BJ (cell line): ENCODE measurements at places on chromosomes 6 and 20.

- DNase-seq, result no peak
Measured at GRCh38 chr6:27374824-27375612, 13.5 kb upstream of the ZNF391 start.

DNA sequence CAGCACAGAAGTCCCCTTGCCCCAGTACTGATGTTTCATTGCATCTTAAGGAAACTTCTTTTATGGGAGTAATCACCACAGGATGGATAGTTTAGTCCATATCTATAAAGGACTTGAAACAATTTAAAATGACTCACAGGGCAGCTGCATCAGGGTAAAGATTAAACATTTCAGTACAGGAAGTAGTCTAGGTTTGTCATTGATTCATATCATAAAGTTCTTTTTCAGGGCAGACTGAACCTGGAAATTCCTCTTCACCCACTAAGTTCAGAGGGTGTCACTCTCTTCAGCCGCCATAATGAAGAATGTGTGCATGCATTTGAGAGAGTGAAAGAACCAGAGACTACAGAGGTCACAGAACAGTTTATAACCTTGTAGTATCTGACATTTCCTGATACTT is 296.3 kb upstream of the JAG1 start:
- DNase-seq, result no peak

DNA sequence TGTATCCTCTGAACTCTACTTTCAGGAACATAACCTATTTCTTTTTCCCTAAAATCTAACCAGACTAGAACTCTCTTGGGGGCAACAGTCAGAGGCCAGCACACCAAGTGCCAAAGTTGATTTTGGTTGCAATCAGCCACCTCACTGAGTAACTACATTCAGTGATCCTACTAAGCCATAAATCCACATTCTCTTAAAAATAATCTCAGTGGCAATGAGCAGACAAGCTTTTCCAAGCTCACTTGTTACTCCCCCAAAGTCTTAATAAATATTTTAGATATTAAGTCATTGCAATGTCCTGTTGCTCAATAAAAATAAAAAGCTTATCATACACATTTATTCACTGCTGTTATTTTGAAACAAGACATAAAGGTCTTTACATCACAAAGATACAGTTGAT is 9.8 kb downstream of the RGS17 start:
- DNase-seq, result no peak

GRCh38 chr6:158514176-158514575 is 45.7 kb upstream of the TMEM181 start:
- no peak for DNase-seq

DNA sequence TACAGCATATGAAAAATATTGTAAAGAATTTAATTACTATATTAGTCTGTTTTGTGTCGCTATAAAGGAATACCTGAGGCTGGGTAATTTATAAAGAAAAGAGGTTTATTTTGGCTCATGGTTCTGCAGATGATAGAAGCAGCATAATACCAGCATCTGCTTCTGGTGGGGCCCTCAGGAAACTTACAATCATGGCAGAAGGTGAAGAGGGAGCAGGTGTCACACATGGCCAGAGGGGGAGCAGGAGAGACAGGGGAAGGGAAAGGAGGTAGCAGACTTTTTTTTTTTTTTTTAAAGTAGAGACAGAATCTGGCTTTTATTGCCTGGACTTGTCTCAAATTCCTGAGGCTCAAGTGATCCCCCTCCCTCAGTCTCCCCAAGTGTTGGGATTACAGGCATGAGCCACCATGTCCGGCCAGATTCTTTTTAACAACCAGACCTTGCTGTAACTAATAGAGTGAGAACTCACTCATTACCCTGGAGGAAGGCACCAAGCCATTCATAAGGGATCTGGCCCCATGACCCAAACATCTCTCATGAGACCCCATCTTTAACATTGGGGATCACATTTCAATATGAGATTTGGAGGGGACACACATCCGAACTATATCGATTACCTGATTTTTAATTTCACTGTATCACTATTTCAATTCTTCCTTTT is 64.6 kb downstream of the MAN1A1 start:
- no peak for DNase-seq

- DNase-seq, result no peak
Measured at GRCh38 chr6:84263557-84263956, 36.1 kb upstream of the CEP162 start.

GRCh38 chr6:22036699-22037098 is 260.1 kb downstream of the PRL start:
- DNase-seq, result no peak
